ENCODE measurements at places on chromosomes 16 and 17. TPM values are rescaled to one million over a fixed set of nuclear protein-coding genes. Genes with fewer than 3 reads are reported as not detected.

The PYY gene
- total RNA-seq: not detected

The SEZ6 gene
- total RNA-seq: not detected

The EVI2A gene
- 6.5 TPM for total RNA-seq

The TMEM186 gene
- total RNA-seq: 4.0 TPM

The KRT14 gene
- total RNA-seq: 0.59 TPM

The MYH11 gene
- not detected for total RNA-seq

All from subcutaneous preadipocyte (primary cell).